ENCODE measurements at places on chromosomes 12 and 14.

GRCh38 chr14:35045798-35046047, 349 bp upstream of the FAM177A1 start:
- DNase-seq, result no peak

- DNase-seq, result peak; percentile 89
Observed at GRCh38 chr14:60981633-60982455, 799 bp downstream of the SLC38A6 start.

DNA sequence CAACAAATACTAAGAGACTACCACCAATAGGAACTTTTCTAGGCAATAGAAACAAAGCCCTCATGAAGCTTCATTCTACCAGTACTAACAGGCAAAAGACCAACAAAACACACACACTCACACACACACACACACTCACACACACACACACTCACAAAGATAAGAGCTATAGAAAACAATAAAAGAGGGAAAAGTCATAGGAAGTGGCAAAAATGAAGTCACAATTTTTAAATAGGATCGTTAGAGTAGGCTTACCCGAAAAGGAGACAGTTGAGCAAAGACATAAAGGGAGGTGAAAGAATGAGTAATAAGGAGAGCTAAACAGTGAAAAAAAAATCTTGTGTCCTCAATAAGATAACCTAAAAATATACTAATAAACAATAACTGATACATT, 66.5 kb downstream of the C2CD5 start:
- no peak for DNase-seq

DNA sequence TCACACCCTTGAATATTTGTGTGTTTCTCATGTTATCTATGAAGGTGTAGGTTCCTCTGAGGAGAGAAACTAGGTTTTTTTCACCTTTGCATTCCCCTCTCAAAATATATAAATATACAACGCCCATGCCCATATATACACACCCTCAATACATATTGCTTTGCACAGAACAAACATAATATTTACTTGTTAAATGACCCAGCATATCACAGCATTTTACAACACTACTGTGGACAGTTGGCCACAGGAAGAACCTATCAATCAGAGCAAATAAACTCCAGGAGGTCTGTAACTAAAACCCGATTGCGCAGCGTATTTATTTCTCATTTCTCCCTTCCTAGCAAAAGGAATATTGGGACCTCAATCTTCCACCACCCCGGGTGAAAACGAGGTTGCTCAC, 196.0 kb downstream of the SLC5A8 start:
- DNase-seq, result no peak

DNA sequence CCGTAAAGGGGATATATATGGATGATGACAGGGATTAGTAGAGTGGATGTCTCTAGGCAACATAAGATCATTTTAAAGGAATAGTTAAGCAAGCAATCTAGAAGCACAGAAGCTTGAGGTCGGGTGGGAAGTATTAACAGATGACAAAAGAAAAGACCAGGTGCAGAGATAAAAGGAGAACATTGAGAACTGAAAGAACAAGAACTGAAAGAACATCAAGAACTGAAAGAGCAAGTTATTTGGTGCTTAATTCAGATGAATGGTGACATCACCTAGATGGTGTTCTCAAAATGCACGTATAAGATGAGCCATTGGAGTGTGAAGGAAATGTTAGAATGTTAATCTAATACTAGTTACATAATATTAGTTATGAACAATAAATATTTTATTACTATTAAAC, 224.0 kb upstream of the PDE3A start:
- DNase-seq, result no peak

GRCh38 chr12:21248679-21249078, 86.0 kb downstream of the SLCO1A2 start:
- DNase-seq, result no peak

DNA sequence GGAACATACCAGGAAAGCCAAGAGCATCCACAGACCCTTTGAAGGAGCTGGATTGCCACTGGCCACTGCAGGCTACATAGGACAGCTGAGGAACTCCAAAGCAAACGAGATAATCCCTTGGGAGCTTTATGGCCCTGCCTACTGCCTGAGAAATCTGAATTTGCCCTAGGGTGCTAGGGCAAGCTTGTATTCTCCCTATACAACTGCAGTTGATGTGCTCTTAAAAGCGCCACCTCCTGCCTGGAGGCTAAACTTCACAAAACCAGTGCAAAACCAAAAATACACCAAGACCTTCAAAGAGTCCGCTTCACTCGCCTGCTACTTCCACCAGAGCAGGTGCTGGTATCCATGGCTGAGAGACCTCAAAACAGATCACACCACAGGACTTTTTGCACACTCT, 99.6 kb upstream of the KRR1 start:
- DNase-seq, result no peak

GRCh38 chr14:48936362-48936761, 649.8 kb downstream of the RPS29 start:
- DNase-seq, result peak; percentile 3

DNA sequence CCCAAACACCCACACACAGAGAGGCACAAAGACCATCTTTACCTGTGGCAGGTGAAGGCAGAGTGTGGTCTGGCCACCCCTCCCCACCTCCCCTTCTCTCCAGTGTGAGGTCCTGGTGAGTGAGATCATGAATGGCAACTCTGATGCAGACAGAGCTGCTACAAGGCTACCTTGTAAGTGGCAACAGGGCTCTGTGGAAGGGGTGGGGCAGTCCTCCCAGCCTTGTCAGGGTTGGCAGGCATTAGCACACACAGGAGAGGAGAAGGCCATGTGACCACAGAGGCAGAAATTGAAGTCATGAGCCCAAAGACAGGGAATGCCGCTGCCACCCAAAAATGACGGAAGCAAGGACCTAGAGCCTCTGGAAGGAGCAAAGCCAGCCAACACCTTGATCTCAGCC, 30.7 kb downstream of the VWF start:
- DNase-seq, result no peak

DNA sequence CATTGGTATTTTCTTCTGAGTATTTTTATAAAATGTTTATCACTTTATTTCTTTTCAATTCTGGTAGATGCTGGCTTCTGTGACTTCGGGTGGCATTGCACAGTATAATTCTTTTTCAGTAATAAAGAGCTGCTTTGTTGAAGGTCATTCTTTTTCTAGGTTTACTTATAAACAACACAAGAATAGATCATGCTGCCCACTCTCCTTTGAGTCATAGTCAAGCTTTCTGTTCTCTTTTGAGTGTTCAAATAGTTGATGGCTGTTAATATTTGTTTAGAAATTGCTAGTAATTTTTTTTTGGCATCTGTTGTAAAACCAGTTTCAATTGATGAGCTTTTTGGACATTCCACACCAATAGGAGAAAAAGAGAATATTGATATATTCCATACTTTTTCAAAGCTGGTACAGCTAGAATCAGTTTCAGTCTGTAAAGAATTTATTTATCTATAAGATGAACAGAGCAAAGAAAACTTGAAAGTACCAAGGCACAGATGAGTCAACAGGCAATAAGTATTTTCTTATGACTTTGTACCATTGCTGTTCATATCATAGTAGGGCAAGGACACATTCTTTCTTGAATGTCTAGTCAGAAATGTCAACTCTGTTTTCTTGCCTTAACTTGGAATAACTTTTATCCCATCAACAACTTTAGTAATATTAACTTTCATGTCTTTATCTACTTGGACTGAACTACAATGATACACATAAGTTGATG, 513.0 kb upstream of the SEL1L start:
- DNase-seq, result no peak

DNA sequence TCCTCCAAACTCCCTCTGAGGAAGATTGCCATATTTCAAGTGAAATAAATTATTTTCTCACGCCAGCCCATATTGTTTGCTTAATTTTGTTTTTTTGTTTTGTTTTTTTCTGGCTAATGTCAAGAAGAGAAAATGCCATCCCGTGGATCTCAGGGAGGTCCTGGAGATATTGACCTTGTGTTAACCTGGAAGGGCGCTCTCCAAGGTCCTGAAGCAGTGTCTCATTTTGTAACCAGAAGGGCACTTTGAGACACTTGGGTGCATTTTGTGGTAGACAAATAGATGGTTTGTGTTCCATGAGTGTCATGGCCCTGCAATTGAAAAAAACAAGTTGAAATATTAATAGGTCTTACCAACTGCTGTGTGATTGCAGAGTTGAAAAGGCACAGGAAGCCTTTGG, 268.9 kb downstream of the SUDS3 start:
- DNase-seq, result no peak

DNA sequence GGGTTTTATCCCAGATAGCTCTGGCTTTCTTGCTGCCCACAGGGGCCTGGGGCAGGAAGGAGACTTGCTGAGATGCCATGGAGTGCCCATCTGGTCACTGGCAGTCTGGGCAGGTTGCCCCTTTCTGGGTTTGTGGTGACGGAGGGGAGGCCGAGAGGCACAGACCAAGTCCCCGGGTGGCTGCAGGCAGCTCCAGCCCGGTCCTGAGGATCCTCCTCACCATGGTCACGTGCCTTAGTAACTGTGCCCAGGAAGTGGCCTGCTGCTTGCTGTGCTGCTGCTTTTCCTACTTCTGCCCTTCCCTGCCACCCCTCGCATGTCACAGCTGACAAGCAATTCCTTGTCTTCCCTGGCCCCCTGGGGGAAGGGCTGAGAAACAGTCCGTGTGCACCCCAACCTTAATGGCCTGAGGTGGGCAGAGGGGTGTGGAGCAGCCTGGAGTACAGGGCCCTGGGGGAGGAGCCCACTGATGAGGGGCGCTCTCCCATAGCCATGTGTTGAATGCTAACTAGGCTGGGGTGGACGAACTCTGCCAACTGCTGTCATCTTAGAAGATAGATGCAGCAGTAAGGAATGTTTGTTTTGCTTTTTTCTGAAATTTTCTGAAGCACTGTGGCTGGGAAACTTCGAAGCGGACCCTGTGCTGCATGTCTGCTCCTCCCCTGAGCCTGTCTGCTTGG, 54.9 kb upstream of the SRSF5 start:
- no peak for DNase-seq

DNA sequence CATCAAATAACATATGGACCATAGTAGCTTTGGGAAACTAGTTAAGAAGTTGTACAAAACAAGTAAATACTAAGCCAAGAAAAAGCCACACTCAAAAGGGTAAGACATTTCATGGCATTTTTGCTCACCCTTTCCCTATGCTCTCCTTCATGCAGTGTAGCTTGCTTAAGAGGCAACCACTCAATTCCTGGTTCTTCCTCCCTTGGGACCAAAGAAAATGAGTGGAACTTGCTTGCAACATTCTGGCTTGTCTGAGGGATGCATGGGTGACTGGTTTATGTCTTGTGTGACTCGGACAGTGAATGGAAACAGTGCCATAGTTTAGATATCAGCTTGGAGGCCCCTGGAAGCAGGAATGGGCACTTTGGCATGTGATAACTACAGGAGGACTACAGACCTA, 252.0 kb upstream of the ARID2 start:
- peak; percentile 6 for DNase-seq

GRCh38 chr14:75428230-75429104, 645 bp downstream of the JDP2 start:
- DNase-seq, result no peak

GRCh38 chr14:66444271-66444927, 41.8 kb upstream of the CCDC196 start:
- DNase-seq, result peak; percentile 16

DNA sequence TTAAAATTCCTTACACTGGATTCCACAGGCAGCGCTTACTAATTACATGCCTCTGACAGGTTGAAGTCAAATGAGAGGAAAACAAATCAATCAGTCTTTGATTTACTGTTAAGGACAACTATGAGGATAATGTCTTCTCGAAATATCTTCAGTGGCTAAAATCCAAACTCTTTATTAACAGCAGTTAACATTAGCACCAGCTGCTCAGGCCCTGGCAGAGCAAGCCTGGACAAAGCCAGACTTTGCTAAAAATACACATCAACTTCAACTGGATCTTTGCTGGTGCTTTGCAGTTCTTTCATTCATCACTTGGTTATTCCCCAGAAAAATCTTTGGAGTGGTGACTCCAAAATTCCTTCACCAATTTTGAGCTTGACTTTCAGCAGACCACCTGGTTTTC, 98.7 kb downstream of the HECTD4 start:
- DNase-seq, result peak; percentile 15

GRCh38 chr12:65834146-65834935, 10.1 kb downstream of the HMGA2 start:
- DNase-seq, result no peak

- peak; percentile 91 for DNase-seq
Observed at GRCh38 chr14:80425686-80426085, 214.4 kb upstream of the DIO2 start.

DNA sequence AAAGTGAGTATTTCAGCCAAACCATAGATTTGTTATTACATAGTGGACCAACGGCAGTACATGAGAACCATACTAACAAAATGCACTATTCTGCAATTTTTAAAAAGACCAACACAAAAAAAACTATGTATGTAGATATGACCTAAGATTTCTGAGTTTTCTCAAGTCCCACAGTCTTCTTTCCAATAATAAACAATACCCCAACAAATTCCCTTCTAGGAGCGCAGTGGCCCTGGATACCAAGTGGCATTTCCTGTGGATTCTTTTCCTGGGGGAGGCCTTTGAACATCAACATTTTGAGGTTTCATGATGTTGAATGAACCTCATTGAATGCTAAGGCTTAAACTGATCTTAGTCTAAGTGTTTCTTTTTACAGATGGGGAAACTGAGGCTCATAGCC, 210.5 kb downstream of the BCAT1 start:
- no peak for DNase-seq

DNA sequence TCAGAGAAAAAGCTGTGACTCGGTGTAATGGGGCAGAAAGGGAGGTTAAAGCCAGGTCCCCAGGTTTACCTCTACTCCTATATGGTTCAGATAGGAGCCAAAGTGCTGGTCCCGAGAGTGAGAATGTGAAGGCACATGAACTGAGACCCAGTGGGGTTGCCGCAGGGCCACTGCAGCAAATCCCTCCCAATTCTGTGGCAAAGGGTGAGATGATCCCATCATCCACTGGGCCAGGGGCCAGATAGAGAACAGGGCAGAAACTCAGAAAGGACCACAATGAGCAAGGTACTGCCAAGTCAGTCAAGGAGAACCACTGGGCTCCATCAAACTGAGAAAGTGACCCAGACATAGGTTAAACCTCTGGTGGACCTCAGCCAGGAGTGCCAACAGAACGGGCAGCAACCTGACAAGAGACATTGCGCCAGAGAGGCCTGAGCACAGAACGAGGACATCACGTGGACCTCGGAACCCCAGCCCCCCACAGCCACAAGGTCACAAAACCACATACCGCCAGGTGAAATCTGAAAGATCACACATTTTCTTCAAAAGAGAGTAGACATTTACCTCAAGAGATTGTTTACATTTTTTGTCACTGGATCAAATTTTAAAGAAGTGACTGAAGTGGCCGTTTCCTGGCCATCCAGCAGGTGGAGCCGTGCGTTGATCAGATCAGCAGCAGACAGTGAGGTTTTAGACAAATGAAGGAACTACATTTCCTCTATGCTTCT, 20.5 kb upstream of the ITPR2 start:
- DNase-seq, result peak; percentile 81

GRCh38 chr14:79578470-79578869, 632.8 kb downstream of the DIO2 start:
- DNase-seq, result no peak

- DNase-seq, result no peak
Observed at GRCh38 chr14:34364201-34364600, 97.8 kb downstream of the SPTSSA start.

DNA sequence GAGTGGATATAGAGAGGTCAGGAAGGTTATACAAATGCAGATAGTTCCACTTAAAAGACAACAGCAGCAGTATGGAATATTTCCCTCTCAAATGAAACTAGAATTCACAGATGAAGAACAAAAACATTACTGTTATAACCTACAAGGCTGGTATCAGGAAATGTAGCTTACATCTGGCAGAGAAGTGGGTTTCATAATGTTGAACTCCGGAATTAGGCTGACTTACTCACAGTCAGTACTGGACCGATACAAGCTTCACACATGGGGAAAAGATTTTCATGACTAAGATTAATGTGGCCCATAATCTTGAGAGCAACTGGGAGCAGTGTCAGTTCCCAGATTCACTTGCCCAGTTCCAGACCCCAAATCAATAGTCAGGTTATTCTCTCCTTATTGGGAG, 353.9 kb downstream of the DUSP6 start:
- DNase-seq, result peak; percentile 63
